ENCODE measurements at places on chromosomes 2 and 18.

GRCh38 chr2:54876764-54877163 lies 153.3 kb downstream of the EML6 start:
- no peak for DNase-seq

DNA sequence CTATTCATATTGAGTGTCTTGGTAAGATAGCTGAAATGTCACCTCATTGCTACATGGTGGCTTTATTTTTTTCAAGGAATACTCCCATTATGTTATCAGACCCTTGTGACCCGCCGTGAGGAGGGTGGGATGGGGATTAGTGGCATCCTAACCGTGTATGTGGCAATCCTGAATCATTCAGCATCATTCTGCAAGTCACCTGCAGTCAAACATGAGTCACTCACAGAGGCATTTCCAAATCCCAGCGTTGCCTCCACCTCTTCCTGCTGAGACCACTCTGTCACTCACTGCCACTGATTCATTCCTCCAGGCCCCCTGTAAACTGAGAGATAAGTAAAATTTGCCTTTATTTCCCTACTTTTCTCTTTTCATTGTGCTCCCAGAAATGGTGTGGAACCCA lies 307.4 kb upstream of the KLHL29 start:
- DNase-seq = no peak

GRCh38 chr2:229489016-229489415 lies 217.9 kb upstream of the PID1 start:
- no peak for DNase-seq

- DNase-seq = no peak
Observed at GRCh38 chr2:96202152-96202854, 6.3 kb downstream of the STARD7 start.

DNA sequence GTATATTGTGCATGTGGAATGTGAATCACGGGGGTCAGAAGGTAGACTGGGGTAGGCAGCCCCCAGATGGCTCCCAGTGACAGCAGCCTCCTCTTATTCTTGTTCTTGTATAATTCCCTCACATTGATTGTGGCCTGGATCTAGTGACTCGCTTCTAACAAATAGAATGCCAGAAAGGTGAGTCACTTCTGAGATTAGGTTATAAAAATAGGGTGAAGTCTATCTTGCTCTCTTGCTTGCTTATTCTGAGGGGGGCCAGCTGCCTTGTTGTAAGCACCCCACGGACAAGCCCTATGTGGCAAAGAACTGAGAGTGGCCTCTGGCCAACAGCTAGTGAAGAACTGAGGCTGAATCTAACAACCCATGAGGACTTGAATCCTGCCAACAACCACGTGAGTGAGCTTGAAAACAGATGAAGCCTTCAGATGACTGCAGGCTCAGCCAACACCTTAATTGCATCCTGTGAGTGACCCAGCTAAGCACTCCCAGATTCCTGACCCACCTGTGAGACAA lies 15.6 kb upstream of the RMND5A start:
- DNase-seq = no peak

- DNase-seq = no peak
Observed at GRCh38 chr18:907115-907884, 2.6 kb downstream of the ADCYAP1 start.

GRCh38 chr2:112821682-112822081 lies 14.9 kb downstream of the IL1B start:
- DNase-seq = no peak

GRCh38 chr18:5693699-5694294 lies 150.0 kb upstream of the EPB41L3 start:
- no peak for DNase-seq

DNA sequence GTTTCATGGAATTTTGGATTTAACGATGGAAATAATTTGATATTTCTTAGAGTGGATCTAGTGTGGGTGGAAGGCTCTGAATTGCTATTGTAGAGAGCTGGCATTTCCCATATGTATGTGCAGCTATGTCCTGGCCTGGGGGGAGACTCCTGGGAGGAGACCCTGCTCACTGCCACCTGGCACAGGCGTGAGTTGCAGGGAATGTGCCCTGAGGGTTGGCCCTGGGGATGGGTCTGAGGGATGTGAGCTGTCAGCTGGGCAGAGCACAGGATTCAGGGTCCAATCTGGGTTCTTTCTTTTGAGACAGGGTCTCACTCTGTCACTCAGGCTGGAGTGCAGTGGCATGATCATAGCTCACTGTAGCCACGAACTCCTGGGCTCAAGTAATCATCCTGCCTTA lies 120.2 kb downstream of the CLIP4 start:
- no peak for DNase-seq

GRCh38 chr2:11145350-11145749 lies 9.9 kb upstream of the SLC66A3 start:
- peak; percentile 87 for DNase-seq

- DNase-seq = no peak
Observed at GRCh38 chr2:206533977-206534376, 90.6 kb downstream of the ADAM23 start.

DNA sequence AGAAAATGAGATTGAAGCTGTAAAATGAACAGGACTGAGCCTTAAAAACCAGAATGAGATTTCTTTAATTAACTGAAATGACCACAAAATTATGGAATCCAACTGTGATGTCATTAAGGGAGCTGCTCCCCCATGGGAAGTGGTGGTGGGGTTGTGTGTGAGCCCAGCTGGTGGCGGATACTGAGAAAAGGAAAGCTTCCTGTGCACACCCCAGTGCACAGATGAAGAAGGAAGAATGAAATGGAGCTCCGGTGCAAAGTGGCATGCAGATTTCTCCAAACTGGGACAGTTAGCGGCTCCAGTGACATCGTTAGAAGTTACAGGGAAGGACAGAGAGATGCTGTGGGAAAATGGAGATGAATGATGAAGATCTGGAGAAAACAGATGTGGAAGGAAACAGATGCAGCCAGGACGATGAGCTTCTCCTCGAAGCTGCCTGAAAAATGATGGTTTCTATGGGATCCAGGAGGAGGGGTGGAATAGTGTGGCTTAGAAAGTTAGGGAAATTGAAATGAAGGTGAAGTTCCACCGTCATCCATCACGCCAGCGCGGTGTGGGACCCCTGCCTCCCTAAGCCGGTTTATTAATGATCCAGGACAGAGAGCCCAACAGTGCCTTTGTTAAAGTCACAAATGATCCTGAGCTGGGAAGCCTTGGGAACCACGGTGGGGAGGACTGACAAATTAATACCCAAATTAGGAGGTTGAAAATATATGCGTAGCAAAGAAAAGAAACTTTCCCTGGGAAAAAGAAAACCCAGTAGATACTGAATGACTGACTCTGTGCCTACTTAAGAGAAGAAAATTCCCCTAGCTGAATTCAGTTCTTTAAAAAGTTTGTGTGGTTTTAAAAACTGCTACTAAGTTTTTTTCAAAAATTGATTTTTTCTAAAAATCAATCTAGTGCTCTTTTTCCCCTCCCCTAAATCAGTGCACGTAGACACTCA lies 77.2 kb downstream of the TSN start:
- no peak for DNase-seq

GRCh38 chr2:235734688-235735231 lies 240.9 kb downstream of the AGAP1 start:
- no peak for DNase-seq

DNA sequence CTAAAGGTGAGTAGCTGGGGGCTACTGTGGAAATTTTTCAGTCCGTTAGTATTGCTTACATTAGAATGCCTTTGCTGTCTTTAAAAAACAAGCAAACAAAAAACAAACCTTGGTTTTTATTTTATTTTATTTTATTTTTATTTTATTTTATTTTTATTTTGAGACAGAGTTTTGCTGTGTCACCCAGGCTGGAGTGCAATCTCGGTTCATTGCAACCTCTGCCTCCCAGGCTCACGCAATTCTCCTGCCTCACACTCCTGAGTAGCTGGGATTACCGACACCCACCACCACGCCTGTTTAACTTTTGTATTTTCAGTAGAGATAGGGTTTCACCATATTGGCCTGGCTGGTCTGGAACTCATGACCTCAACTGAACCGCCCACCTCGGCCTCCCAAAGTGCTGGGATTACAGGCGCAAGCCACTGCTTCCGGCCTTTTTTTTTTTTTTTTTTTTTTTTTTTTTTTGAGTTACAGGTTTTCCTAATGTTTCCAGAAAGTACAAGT lies 732.6 kb downstream of the KCNJ3 start:
- DNase-seq = no peak

DNA sequence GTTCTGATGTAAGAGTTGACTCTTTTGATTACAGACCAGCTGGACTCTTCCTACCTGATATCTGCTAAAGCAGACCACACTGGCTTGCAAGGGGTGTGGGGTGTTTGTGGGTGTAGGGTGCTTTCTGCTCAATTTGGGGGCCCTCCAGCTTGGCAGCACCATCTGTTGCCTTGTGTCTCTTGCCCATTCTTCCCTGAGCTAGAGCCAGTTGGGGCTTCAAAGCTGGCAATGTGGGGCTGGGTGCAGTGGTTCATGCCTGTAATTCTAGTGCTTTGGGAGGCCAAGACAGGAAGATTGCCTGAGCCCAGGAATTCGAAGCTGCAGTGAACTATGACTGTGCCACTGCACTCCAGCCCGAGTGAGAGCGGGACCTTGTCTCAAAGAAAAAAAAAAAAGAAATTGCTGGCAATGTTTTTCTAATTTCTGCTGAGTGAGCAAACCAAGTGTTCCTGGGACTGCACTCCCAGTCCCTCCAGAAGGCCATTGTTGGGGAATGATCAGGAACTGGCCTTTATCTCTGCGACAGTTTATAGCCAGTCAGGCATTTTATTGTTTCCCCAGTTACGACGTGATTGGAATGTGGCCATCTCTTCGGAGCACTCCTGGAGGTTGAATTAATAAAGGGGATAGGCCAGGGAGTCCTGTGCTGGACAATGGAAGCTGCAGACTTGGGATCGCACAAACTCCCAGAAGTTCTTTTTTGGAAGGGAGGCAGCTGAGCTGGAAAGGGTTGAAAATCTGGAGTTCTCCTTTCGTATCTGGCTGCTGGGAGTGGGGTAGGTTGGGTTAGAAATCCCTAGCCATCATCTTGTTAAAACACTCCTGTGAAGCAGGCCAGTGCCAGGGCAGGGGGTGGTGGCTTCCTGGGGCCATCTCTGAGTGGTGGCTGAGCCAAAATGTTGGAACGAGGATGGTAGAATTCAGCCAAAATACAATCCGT lies 57.2 kb downstream of the LIPG start:
- DNase-seq = no peak

GRCh38 chr2:16162491-16163040 lies 222.2 kb downstream of the MYCN start:
- no peak for DNase-seq

DNA sequence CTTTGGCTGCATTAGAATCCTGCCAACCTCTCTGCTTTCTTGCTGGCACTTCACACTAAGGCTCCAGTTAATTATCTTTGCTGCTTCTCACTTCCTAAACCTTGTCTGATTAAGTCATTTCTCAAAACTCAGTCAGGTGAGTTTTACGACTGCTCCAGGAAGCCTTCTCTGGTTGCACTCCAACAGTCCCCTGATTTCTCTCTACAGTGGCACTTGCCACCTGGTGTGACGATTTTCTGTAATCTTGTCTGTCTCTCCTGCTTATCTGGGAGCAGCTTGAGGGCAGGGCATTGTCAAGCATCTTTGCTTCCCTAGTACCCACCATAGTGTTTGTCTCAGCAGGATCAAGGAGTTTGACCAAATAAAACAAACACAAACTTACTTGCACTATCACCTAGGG lies 10.4 kb upstream of the GATA6 start:
- no peak for DNase-seq

DNA sequence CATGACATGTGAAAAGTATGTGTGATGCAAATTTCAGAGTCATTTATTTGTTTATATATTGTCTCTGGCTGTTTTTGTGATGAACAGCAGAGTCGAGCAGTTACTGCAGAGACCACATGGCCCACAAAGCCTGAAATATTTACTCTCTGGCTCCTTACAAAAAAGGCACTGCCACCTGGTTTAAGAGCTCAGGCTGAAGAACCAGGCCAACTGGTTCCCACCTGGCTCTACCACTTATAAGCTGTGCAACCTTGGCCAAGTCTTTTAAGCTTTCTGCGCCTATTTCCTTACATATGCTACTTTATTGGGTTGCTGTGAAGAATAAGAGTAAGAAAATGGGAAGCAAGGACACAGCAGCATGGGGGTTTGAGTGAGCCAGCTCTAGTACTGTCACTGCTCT lies 207.6 kb downstream of the L3MBTL4 start:
- DNase-seq = no peak

DNA sequence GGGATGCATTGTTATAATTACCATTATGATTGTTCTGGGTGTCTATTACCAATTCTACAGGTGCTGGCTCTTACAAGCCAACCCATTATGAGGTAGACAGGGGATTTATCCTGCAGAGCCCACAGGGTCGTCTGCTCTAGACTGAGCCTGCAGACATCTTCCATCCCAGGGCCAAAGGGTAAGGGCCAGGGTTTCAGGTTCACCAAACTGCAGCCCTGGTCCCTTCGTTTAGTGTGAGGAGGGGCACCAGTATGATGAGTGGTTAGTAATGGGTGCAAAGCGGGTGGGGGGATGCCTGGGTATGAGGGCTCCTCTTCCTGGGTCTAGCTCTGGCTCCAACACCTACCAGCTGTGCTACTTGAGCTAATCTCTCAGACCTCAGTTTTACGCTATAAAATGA lies 1.2 kb upstream of the ARID5A start:
- no peak for DNase-seq
